ENCODE measurements at places on chromosomes 2 and 18. TPM values are rescaled to one million over a fixed set of nuclear protein-coding genes. Genes with fewer than 3 reads are reported as not detected.

Gene C2orf80
- not detected for total RNA-seq

Gene POTEI
- total RNA-seq, result not detected

- H3K27me3 ChIP-seq, result no peaks in the 10 kb centered on the region
- H3K4me3 ChIP-seq, result no peak overlapping the region
- no peak for DNase-seq
Measured at GRCh38 chr18:40553029-40553428, 1402.0 kb upstream of the PIK3C3 start.

DNA sequence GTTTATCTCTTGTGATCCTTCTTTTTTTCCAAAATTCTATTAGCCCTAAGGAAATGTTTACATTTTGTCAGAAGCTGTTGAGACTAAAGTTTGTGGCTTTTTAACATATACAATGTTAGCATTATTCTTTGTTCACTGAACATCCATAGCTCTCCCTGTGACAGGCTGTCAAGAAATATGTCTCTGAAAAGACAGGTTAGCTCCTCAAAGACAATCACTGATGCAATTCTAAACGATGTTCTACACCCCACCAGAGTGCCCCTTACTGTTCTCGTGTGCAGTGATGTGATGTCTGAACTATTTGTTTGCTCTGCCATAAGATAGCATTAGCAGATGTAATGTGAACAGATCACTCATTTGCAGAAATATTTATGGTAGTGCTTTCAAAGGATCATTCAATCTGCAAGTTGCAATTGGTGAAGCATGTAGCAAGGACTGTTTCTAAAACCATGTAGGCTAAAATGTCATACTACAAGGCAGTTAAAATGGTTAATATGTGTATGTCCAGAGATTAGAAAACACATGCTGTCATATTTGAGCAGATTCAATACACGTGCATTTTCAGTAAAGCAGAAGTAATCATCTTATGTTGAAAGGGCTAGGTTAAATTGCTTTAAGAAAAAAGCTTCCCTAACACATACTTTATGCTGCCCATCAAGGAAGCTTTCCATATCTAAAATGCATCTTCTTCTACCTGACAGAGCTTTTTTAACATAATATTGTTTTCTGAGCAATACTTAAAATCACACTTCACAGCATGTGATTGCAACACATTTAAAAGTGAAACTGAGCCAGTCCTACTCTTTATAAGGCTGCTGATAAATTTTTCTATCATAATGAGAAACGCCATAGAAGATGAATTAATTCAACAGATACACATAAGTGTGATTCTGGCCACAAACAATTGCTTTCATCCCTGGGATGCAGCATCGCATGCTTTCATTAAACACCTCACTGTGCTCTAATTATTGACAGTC is 285.7 kb upstream of the UBE2E3 start:
- no peak overlapping the region for H3K4me3 ChIP-seq
- H3K36me3 ChIP-seq, result no peaks in the 10 kb centered on the region
- H3K4me1 ChIP-seq, result peaks cover 5% of the 10 kb centered on the region
- H3K27ac ChIP-seq, result no peak overlapping the region
- H3K27me3 ChIP-seq, result no peaks in the 10 kb centered on the region
- no peak for DNase-seq

DNA sequence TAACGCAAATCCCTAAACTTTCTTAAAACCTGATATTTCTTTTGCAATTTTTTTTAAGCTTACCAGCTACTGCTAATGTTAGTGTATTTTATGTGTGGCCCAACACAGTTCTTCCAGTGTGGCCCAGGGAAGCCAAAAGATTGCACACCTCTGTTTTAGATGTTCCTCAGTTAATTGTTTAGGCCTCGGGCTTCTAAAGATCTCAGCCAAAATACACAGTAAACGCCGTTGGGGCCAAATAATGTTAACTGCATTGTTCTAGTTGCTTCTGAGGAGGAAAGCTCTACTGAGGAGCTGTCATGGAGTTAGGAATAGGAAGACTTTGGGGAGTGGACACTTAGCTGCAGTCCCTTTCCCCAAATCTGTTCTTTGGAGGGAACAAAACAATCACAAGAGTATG is 2.0 kb downstream of the HSPE1 start:
- peak overlapping the region; percentile 97 for H3K27ac ChIP-seq
- no peaks in the 10 kb centered on the region for H3K27me3 ChIP-seq
- H3K36me3 ChIP-seq, result peaks cover 60% of the 10 kb centered on the region
- H3K4me3 ChIP-seq, result peak overlapping the region; percentile 89
- peaks cover 34% of the 10 kb centered on the region for H3K4me1 ChIP-seq
- no peak for DNase-seq

DNA sequence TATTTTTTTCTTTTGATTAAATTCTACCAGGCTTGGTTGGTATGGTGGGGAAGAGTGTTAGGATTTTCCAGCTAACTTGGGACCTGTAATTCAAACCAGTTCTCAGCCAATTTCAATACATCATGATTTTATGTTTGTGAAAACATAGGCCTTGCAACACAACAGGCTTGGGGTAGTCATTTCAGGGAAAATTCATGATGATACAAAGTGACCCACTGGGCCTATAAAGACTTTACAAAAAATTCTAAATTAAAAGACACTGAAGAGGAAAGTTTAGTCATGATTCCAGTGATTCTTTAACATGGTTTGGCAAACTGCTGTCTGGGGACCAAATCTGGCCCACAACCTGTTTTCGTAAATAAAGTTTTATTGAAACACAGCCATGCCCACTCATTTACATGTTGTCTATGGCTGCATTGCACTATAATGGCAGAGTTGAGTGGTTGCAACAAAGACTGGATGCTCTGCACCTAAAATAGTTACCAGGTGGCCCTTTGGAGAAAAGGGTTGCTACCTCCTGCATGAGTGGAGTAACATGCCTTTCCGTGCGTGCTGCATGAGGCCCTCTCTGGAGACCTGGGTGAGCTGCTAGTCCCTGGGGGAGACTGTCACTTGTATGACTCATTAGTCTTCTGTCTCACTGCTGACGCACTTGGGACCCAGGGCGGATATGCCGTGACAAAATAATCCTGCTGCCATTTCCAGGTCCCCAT is 73.6 kb downstream of the NPAS2 start:
- peaks cover 5% of the 10 kb centered on the region for H3K4me1 ChIP-seq
- H3K27ac ChIP-seq, result no peak overlapping the region
- H3K4me3 ChIP-seq, result no peak overlapping the region
- no peaks in the 10 kb centered on the region for H3K36me3 ChIP-seq

DNA sequence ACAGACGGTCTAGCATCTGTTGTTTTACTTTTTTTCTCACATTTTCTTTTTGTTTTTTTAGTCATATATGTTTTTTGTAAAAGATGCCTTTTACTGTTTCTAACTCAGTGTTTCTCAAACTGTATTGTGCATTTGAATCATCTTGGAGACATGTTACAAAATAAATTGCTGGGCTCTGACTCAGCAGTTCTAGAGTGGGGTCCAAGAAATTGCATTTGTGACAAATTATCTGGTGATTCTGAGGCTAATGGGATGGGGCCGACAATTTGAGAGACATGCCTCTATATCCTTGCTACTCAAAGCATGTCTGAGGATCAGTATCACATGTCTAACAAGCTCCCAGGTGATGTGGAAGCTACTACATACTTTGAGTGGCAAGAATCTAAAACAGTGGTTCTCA is 478.8 kb downstream of the PLCL1 start:
- no peaks in the 10 kb centered on the region for H3K36me3 ChIP-seq
- H3K27me3 ChIP-seq, result peaks cover 3% of the 10 kb centered on the region
- no peaks in the 10 kb centered on the region for H3K4me1 ChIP-seq
- H3K4me3 ChIP-seq, result no peak overlapping the region

GRCh38 chr18:32262092-32262491 is 72.3 kb downstream of the MEP1B start:
- DNase-seq, result no peak
- H3K4me3 ChIP-seq, result no peak overlapping the region
- no peaks in the 10 kb centered on the region for H3K4me1 ChIP-seq
- H3K27me3 ChIP-seq, result no peaks in the 10 kb centered on the region

GRCh38 chr2:170218456-170218855 is 40.5 kb downstream of the MYO3B start:
- no peak overlapping the region for H3K27ac ChIP-seq
- H3K36me3 ChIP-seq, result no peaks in the 10 kb centered on the region
- H3K4me3 ChIP-seq, result no peak overlapping the region

- DNase-seq, result no peak
- H3K27me3 ChIP-seq, result no peaks in the 10 kb centered on the region
- H3K27ac ChIP-seq, result no peak overlapping the region
- H3K4me1 ChIP-seq, result no peaks in the 10 kb centered on the region
Measured at GRCh38 chr18:3061581-3062312, 48.8 kb upstream of the LPIN2 start.
